Uterus (tissue), 4 donors: ENCODE measurements at places on chromosomes 3 and 15. TPM values are rescaled to one million over a fixed set of nuclear protein-coding genes. Genes with fewer than 3 reads are reported as not detected.

GRCh38 chr3:140206196-140207040, 271.4 kb downstream of the CLSTN2 start:
- DNase-seq, result no peak
- H3K27me3 ChIP-seq, result no peaks in the 10 kb centered on the region
- H3K27ac ChIP-seq, result no peak overlapping the region
- no peaks in the 10 kb centered on the region for H3K4me1 ChIP-seq
- H3K36me3 ChIP-seq, result no peaks in the 10 kb centered on the region
- no peak overlapping the region for H3K4me3 ChIP-seq

RHCG gene
- 0.14 TPM for total RNA-seq

DNA sequence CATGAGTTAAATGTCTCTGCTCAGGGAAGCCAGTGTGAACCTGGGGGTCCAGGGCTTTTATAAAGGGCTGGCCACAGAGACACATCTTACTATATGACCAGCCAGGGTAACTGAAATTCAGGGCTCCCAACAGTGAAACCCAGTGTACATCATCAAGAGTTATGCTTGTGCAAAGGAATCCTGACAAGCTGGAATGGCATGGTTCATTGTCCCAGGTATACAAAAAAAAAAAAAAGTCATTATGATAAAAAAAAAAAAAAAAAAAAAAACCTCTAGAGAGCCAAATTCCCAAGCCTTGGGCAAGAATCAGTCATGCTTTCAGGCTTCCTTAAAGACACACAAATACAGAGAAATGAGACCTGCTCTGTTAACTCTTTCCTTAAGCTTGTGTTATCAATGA, 452.0 kb downstream of the GABRG3 start:
- H3K4me3 ChIP-seq, result no peak overlapping the region
- H3K4me1 ChIP-seq, result no peaks in the 10 kb centered on the region
- H3K36me3 ChIP-seq, result no peaks in the 10 kb centered on the region
- no peak for DNase-seq

DNA sequence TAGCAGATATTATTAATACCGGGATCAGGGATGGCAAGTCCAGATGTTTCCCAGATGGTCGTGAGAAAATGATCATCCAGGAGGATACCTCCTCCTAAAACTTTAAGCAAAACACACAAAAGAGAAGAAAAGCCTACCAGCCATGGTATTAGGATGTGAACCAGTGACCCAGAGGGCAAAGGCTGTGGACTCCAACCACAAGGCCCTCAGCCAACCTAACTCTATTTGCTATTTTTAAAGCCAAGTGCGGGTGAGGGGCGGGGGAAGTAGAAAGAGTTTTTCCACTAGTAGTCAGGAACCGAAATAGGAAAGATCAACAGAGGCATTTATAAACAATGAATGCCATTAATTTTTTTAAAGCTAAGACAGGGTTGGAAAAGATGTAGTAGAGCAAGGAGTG, 77.4 kb downstream of the STAC start:
- H3K4me1 ChIP-seq, result no peaks in the 10 kb centered on the region
- H3K27me3 ChIP-seq, result no peaks in the 10 kb centered on the region
- no peak for DNase-seq
- no peaks in the 10 kb centered on the region for H3K36me3 ChIP-seq
- no peak overlapping the region for H3K4me3 ChIP-seq

DNA sequence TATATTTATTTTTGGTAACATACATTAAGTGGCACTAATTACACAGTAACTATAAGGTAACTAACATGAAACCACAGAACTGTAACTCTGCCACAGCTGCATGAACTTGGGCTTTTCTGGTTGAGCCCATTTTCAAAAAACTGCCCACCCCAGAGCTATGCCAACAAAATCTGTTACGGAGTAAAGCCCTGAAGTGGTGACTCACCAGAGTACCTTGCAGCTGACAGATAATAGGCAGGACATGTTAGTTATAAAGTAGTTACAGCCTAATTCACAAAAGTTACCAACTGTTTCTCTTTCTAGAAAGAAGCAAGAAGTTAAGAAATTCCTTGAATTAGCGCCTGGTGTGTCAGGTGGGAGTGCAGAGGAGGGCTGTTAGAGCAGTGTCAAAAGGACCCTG, 1.5 kb upstream of the GPX1 start:
- H3K4me3 ChIP-seq, result no peak overlapping the region
- H3K27ac ChIP-seq, result no peak overlapping the region
- no peaks in the 10 kb centered on the region for H3K36me3 ChIP-seq
- no peak for DNase-seq
- peaks cover 10% of the 10 kb centered on the region for H3K4me1 ChIP-seq

- no peaks in the 10 kb centered on the region for H3K36me3 ChIP-seq
- H3K27me3 ChIP-seq, result no peaks in the 10 kb centered on the region
Measured at GRCh38 chr3:109994853-109995252, 657.5 kb upstream of the DPPA4 start.

DNA sequence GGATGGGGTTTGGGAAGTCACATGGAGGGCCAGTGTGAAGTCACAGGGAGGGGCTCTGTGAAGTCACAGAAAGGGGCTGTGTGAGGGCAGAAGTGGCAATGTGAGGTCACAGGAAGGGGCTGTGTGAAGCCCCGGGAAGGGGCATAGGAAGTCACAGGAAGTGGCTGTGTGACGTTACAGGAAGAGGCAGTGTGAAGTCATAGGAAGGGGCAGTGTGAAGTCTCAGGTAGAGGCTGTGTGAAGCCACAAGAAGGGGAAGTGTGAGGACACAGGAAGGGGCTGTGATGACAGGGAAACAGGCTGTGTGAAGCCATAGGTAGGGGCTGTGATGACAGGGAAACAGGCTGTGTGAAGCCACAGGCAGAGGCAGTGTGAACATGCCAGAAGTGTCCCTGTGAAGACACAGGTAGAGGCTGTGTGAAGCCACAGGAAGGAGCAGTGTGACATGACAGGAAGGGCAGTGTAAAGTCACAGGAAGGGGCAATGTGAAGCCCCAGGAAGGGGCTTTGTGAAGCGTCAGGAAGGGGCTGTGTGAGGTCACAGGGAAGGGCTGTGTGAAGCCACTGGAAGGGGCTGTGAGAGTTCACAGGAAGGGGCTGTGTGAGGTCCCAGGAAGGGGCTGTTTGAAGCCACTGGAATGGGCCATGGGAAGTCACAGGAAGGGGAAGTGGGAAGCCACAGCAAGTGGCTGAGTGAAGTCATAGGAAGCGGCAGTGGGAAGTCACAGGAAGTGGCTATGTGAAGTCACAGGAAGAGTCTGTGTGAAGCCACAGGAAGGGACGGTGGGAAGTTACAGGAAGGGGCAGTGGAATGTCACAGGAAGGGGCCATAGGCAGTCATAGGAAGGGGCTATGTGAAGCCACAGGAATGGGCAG, 37.1 kb downstream of the GASK1A start:
- H3K4me1 ChIP-seq, result no peaks in the 10 kb centered on the region

DNA sequence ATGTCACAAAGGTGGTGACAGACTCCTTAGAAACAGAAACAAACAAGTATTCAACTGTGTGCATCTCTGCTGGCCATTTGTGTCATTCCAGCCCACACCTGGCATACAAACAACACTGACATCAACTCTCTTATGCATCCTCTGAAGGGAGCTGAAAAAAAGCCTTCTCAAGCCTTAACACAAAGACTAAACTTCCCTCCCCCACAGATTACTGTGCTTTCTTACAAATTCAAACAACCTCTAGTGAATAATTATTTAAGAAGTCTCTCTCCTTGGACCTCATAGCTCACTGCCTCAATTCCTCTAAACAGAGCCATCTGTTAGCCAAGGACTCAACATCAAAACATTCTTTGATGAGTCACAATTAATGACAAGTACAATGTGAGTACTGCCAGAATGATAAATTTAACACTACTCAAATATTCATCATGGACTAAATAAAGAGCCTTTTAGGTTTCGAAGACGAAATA, 132.1 kb downstream of the WDR76 start:
- no peaks in the 10 kb centered on the region for H3K4me1 ChIP-seq
- no peaks in the 10 kb centered on the region for H3K27me3 ChIP-seq
- no peak for DNase-seq
- H3K36me3 ChIP-seq, result no peaks in the 10 kb centered on the region
